Left renal pelvis (tissue), 4 donors: ENCODE measurements at places on chromosomes 4 and X. TPM values are rescaled to one million over a fixed set of nuclear protein-coding genes. Genes with fewer than 3 reads are reported as not detected.

Gene TBC1D8B
- 6.5 TPM for polyA plus RNA-seq

Gene GNRHR
- polyA plus RNA-seq: 0.62 TPM

- no peak for DNase-seq
Observed at GRCh38 chrX:39729981-39730661, 367.6 kb downstream of the BCOR start.

DNA sequence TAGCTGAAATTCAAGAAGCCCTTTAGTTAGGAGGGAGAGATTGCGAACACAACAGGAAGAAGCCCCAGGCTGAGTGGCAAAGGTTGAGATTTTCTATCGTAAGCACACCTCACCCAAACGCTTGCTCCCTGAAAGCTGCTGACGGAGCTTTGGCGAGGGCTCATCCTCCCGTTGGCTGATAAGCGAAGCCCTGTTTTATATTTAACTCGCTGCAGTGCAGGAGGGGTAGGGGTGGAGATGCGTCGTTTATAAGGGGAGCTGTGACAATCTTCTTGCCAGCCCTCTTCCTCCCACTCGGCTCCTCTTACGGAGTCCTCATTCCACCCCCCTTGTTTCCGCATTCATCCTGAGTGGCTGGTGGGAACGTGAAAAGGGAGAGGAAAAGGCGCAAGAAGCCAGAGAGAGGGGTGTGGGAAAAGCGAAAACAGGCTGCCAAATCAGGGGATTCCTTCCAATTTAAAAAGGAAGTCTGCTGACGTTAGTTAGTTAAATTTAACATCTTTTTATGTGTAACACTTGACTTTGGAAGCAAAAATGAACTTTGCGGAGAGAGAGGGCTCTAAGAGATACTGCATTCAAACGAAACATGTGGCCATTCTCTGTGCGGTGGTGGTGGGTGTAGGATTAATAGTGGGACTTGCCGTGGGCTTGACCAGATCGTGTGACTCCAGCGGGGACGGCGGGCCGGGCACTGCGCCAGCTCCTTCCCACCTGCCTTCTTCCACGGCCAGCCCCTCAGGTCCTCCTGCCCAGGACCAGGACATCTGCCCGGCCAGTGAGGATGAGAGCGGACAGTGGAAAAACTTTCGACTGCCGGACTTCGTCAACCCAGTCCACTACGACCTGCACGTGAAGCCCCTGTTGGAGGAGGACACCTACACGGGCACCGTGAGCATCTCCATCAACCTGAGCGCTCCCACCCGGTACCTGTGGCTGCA is at the start of gene ENPEP:
Gene ENPEP, plus strand, starts transcription at position 275 of the 938 bp plus-strand sequence. Its CDS starts 260 bp downstream, at position 535.
- peak; percentile 47 for DNase-seq

Gene TMPRSS11B
- 0.09 TPM for polyA plus RNA-seq

Gene CLTRN
- 19.6 TPM for polyA plus RNA-seq

Gene SHROOM2
- polyA plus RNA-seq: 9.6 TPM

Gene STPG2
- 0.39 TPM for polyA plus RNA-seq

DNA sequence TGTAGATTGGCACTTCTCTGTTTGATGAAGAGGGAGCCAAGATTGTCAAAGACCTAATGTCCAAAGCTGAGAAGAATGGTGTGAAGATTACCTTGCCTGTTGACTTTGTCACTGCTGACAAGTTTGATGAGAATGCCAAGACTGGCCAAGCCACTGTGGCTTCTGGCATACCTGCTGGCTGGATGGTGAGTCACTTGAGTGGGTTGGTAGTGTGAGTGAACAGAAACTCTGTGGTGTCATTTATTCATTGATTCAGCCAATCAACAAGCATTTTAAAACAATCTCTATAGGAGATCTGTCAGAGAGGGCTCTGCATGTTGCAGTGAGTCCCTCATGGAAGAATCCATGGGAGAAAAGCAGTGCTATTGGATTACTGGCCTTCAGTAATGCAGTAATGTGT is 16.3 kb downstream of the TAF9B start:
- no peak for DNase-seq

Gene RTL5
- 23.0 TPM for polyA plus RNA-seq

DNA sequence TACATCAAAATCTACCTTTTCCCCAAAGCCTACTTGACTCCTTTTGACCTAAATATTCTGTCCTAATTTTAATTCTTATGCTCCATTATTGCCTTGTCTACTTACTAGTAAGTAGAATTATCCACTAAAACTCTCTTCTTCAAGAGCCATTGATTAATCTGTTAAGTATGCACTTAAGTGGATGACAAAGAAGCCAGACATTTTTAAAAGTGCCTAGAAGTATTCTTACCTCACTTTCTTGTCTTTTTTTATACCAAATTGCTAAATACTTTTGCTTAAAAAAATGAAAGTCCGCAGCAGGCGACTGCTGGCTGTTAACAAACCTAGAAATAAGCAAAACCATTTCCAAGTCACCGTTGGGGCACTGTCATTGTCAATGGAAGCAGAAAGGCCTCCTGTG is 20.1 kb upstream of the FRMPD4 start:
- DNase-seq: no peak

DNA sequence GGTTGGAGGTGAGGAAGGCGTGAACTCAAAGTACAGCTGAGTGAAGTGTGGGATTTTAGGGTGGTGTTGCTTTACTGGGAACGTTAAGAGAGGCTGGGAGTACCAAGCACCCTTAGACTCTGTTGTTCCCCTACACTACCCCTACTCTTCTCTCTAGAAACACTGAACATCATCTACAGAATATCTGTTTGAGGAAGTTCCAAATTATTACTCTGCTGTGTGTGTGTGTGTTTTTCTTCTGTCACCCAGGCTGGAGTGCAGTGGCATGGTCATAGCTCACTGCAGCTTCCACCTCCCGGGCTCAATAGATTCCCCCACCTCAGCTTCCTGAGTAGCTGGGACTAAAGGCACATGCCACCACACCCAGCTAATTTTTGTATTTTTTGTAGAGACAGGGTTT is 76.7 kb upstream of the AP1S2 start:
- no peak for DNase-seq

DNA sequence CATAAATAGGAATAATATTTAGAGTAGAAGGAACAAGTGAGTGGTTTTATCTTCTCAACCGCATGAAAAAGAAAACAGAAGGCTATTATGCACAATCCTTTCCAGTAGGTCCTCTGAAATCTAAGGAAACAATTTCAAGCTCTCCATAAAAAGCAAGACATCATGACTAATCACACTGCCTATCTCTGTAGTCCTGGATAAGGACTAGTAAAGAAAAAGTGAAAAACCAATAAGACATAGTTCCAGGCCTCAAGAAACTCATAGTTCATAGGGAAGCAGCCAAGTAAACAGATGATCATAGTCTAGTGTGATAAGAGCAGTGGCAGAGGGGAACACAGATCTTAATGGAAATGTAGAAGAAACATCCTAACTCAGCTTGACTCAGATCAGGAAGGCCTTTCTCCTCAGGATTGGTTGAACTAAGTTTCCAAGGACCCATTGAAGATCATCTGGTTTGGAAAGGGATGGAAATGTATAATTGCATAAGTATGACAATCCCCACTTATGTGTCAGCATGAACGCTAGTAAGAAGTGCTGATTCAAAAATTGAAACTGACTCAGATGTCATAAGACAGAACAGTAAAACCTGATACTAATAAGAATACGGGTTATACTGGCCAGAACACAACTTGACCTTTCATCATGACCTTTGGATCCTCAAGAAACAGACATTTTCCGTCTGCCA is 155.3 kb downstream of the GRIA3 start:
- no peak for DNase-seq

Gene HOPX
- polyA plus RNA-seq: 17.9 TPM
